Cortex of kidney (tissue), 1 donor: ENCODE measurements at places on chromosomes 4 and X.

DNA sequence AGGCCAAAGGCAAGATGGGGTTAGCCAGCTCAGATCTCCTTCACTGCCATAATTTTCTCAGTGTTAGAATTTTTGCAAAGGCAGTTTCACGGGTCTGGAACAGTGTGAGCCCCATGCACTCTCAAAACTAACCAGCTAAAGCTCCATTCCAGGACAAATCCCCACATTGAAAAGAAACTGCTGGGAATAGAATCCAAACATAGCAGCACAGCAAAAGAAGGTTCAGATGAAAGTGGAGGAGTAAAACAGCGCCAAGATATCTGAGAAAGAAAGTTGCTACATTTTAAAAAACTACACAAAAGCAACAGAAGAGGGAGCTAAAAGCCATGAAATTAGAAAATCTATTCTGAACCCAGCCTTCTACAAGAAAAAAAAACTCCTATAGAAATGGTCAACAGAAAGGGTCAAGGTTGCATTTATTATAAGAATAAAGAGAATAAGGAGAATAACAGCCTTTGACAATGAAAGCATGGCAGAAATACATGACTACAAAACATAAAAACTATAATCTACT lies 39.6 kb upstream of the SLC7A3 start:
- no peak for DNase-seq

DNA sequence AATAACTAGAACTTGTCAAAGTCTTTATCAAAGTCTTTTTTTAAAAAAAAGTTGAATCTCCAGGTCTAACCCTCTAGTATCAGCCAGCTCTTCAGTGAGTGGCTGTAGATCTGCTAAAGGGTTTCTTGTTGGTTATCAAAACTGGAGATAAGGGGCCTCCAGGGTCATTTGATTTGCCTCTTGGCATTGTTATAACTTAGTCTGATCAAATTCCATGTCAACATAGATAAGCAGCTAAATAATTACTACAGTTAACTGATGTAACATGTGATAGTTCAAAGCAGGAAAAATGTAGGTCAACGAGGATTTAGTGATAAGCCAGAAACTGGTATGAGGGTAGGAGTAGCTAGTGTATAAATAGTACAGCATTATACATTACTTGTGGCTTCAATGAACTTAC lies 465.1 kb downstream of the PDHA2 start:
- DNase-seq: no peak

- no peak for DNase-seq
Measured at GRCh38 chr4:8146157-8146556, 12.5 kb downstream of the ABLIM2 start.

- DNase-seq: no peak
Measured at GRCh38 chr4:86978709-86979108, 43.9 kb downstream of the AFF1 start.

- DNase-seq: no peak
Measured at GRCh38 chrX:153468008-153468580, 2.3 kb downstream of the HAUS7 start.

GRCh38 chr4:171342646-171343045 lies 470.6 kb upstream of the GALNTL6 start:
- no peak for DNase-seq

GRCh38 chr4:81541161-81541945 lies 69.6 kb upstream of the RASGEF1B start:
- no peak for DNase-seq

DNA sequence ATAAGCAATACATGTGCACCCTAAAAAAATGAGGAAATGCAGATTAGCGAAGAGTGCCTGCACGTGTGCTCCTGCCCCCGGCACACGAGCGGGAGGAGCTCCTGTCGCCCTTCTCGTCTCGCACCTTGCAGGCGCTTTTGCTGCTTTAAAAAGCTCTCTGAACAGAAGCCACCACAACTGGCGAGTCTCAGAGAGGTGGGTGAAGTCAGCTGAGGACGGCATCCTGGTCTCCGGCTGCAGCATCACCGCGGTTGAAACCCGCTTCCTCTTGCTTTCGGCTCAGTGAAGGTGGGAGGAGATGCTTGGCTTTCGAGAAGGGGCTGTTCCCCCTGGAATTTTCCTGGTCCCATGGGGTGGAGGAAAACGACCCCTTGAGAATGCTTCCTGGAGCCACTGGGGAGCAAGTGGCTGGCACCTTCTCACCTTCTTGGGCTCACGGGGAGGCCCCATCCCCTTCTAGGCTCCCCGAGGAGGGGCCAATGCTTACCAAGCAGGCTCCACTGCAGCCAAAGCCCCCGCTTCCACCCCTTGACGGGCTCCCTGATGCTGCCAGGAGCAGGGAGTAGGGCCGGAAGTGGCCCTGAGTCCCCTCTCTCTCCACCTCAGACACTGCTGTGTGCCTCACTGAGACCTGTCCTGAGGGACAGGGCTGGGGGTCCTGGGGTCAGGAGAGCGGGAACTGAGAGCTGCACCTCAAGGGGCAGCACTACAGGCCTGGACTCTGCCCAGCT lies 29.2 kb upstream of the MXD4 start:
- no peak for DNase-seq

DNA sequence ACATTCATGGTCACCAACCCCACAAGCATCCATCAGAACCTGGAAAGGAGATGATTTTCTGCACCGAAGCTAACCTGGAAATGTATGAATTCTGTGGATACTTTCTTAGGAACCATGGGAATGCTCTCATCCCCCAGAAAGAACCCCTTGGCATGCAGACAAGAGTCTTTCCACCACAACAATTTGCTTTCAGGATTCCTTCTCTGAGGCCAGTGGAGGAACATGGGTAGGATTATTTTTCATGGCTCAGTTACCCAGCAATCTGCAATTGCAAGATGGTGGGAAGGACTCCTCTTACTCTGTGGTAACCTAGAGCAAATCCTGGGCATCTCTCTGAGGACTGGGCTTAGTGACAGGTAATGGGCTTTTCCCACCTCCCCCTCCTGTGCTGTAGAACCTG lies 131.9 kb upstream of the MSX1 start:
- DNase-seq: no peak

GRCh38 chr4:174764105-174764729 lies 64.8 kb downstream of the GLRA3 start:
- DNase-seq: no peak

DNA sequence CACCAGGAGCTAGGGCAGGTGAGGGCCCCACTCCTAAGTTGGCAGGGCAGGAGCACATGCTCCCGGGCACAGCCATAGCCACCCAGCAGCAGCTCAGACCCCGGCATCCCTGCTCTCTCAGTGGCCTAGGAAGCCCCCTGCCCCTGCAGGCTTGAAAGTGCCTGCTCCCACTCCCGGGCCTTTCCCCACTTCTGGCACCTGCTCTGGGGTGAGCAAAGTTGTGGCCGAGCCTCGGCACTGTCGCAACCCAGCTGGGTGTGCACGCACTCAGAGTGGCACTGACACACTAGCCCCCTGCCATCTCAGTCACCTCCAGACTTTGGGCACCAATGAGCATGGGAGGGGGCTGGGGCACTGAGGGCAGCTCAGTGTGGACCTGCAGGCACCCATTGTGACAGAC lies 60.8 kb upstream of the CDKN2AIP start:
- no peak for DNase-seq

DNA sequence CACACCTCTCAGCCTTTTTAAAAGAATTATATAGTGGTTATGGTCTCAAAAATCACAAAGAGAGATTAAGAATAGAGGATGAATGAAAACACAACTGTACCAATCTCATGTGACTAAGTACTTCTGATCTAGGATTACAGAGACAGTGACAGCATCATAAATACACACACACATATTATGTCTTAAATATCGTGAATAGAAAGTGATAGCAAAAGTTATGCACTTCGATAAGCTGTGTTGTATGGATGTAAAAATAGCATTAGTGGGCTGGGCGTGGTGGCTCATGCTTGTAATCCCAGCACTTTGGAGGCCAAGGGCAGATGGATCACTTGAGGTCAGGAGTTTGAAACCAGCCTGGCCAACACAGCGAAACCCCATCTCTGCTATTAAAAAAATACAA lies 25.0 kb downstream of the GYPA start:
- no peak for DNase-seq

DNA sequence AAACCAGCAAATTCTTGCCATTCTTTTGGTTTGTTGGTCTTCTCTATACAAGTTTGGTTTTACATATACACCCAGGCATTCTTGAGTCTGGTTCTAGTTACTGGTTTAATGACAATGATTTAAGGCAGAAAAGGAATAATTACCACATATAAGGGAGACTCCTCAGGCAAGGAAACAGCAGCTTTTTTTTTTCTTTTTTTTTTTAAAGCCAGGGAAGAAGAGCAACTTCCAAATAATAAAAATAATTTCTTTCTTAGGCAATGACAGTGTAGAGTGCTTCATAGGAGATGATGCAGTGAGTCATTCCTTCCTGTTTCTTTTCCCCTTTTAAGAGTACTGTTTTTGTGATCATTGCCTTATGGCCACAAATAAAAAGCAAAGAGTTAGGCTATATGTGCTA lies 289.7 kb downstream of the DKK2 start:
- DNase-seq: no peak

DNA sequence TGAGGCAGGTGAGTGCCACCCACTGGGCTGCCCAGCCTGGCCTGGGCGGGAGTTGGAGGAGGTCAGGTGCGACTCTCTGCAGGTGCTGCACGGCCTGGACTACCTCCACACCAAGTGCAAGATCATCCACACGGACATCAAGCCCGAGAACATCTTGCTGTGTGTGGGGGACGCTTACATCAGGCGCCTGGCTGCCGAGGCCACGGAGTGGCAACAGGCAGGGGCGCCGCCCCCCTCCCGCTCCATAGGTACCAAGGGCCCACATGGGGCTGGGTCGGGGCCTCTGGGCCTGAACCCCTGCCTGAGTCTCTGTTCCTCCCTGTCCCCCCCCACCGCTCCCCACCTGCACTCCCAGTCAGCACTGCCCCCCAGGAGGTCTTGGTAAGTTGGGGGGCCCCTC lies 2.0 kb downstream of the SRPK3 start:
- no peak for DNase-seq

- no peak for DNase-seq
Measured at GRCh38 chr4:74670583-74670982, 123.7 kb downstream of the BTC start.

- no peak for DNase-seq
Measured at GRCh38 chr4:83389756-83390505, 55.3 kb upstream of the HPSE start.

DNA sequence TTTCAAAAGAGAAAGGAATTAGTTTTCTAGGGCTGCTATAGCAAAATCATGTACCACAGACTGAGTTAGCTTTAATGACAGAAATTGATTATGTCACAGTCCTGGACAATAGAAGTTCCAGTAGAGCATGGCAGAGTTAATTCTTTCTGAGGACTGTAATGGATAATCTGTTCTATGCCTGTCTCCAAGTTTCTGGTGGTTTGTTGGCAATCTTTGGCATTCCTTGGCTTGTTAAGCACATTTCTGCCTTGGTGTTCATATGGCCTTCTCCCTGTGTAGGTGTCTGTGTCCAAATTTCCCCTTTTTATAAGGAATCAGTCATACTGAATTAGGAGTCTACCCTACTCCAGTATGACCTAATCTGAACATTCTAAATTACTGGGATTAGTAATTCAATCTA lies 336.1 kb upstream of the PABPC4L start:
- no peak for DNase-seq

- DNase-seq: no peak
Measured at GRCh38 chr4:1578251-1578773, 105.8 kb downstream of the FAM53A start.

GRCh38 chr4:138632856-138633579 lies 382.6 kb upstream of the NOCT start:
- DNase-seq: no peak

GRCh38 chrX:63350465-63350877 lies 661 bp downstream of the SPIN4 start:
- DNase-seq: no peak

- DNase-seq: no peak
Measured at GRCh38 chr4:91099666-91100065, 972.5 kb downstream of the CCSER1 start.

GRCh38 chr4:5816101-5816500 lies 76.8 kb downstream of the CRMP1 start:
- no peak for DNase-seq

DNA sequence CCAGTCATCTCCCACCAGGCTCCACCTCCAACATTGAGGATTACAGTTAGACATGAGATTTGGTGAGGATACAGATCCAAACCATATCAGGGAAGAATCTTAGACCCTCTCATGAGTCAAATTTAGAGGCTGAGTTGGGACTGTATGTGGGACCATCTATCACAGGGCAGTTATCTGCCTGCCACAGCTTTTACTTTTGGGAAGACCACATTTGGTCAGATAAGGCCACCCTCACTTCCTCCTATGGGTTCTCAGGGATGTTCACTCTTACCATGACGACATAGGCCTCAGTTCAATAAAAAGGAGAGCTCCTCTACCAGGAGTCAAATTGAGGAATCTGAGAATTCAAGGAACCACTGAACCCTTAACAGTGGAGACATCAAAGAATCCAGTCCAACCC lies 2.1 kb downstream of the MAGEB2 start:
- DNase-seq: no peak

DNA sequence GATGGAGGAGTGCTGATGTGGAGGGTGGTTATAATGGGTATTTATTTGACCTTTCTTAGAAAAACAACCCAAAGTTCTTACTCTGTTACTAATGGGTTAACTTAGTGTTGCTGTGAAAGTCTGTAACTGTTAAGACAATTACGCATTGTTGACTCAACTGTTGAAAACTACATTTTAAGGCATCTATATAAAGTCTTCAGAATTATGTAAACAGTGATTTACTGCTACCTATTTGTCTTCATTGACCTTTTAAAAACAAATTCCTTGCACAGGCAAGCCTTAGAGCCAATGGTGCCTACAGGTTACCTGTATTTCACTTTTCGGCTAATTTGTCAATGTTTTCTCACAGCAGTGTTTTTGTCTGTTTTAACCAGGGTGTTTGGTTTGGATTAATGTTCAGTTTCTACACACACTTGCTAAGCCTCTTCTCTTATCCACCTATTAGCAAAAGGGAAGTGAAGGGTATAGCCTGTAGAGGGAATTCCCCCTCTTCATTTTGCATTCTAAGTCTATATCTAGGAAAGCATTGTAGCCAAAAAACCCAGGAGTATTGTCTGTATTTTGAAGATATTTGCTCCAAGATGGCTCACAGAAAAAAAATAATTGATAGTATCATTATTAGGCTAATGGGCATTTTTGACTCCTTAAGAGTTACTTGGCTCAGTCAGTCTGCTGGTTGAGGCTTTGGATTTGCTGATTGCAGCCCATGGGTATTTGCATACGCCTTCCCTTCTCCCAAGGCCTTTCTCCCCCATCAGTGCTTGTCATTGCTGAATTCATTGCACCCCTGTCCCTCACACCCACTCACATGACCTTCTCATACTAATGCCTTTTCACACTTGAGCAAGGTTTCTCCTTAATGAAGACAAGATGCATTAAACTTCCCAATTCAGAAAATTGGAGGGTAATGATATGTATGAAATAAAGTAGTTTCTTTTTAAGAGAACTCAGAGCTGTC lies 30.5 kb downstream of the AFF1 start:
- DNase-seq: no peak

- no peak for DNase-seq
Measured at GRCh38 chr4:35541888-35542213, 702.5 kb downstream of the ARAP2 start.
